ENCODE measurements at places on chromosomes 4 and X.
A peak's percentile ranks its signal among the peaks of the same experiment; 100 is the strongest.

GRCh38 chrX:123994730-123995129, 33.2 kb downstream of the STAG2 start:
- DNase-seq = no peak

DNA sequence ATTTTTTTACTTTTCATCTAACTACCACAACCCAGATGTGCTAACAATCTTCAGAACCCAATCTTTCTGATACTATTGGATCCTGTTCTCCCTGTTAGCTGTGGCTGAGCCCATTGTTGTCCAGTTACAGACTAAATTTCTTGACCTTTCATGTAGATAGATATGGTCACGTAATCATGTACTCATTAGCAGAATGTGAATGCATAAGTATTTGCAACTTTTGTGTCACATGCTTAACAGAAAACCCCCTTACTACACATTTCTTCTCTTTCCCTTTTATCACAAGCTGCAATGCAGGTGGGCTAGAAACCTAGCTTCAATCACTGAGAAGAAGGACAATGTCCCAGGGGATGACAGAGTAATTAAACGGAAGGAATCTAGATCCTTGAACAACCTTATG, 13.1 kb upstream of the FAM13A start:
- DNase-seq = no peak

DNA sequence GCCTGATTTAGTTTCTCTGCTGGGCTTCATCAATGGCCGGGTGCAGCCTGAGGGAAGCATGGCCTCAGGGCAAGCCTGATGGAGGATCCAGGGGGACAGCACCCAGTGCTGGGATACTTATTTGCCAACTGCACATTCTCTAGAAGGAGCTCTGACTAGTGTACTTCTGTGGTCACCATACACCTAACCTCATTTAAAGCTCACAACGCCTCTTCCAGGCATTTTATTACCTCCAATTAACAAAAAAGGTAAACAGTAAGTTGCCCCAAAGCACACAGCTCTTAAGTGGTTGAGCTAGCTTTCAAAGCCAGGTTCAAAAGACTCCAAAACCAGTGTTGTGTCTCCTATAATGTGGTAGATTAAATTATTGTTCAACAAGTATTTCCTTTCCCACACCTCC, 26.8 kb upstream of the ATXN3L start:
- no peak for DNase-seq

GRCh38 chrX:76279007-76279406, 106.1 kb downstream of the PBDC1 start:
- no peak for DNase-seq

DNA sequence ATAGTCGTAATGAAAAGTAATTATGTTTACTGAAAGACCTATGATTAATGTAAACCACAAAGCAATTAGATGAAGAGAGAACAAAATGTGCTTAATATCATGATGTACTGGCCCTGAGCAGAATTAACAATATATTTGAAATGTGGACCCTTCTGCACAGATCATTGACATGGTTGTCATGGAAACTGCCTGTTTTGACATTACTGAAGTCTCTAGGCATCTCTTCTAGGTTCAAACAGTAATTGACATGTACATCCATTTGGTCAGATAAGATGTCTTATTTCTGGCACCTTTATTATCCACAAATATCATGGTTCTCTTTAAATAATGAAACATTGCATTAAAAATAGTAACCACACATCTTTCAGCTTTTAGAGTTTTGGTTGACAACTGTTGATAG, 251.7 kb upstream of the GNPDA2 start:
- no peak for DNase-seq

GRCh38 chrX:32871636-32872035, 339.7 kb downstream of the DMD start:
- DNase-seq = no peak

DNA sequence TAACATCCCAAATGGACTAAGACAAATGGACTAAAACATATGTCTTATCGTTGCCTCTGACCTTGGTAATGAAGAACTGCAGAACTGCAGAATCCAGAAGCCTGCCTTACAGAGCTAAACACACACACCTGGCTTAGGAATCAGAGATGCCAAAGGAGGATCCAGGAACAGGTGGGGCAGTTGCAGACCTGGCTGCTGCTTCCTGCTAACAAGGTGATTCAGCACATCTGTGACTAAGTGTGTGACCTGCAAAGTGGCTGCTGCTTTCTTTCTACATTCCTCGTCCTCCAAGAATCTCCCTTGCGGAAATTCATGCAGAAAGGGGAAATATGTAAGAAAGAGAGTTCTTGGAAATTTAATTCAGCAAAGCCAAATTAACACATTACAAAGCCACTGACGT, 96.8 kb upstream of the NLGN4X start:
- DNase-seq = no peak

DNA sequence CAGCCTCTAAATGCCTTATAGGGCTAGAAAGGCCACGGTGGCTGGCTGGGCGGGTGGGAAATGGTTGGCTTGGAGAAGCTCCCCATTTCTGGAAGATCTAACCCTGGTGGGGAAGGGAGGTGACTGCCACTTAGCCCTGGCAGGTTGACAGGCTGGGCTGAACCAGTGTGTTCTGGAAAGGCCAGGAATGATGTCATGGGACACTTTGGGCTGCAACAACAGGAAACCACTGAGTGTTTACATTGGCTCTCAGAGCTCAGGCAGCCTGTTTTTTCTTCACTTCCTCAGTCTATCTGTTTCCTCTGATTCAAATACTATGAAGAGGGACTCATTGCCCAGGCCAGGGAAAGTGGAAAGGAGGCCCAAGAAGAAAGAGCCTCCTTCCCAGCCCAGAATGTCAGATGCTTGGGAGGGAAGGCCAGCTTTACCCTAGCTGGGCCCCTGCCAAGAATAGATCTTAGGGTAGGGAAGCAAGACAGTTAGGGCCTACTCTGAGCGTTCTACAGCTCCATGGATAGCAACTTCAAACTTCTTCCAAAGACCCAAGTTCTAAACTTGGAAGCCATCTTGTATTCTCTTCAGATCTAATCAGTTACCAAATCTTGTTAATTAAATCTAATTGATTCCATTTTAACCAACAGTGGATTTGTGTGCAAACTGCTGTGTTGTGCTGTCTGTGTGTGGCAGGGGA, 65.8 kb upstream of the MSN start:
- peak; percentile 19 for DNase-seq

DNA sequence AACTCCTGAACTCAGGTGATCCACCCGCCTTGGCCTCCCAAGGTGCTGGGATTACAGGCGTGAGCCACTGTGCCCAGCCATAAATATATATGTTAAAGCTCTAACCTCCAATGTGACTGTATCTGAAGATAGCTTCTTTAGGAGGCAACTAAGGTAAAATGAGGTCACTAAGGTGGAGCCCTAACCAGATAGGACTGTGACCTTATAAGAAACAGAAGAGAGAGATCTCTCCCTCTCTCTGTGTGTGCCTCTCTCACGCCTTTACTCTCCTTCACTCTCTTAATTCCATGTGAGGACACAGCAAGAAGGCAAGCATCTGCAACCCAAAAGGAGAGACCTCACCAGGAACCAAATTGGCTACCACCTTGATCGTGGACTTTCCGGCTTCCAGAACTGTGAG, 926 bp upstream of the MAGIX start:
- no peak for DNase-seq

- no peak for DNase-seq
Measured at GRCh38 chr4:75895744-75896314, 6.4 kb downstream of the PPEF2 start.

GRCh38 chrX:39144323-39144722, 343.1 kb downstream of the MID1IP1 start:
- DNase-seq = no peak

- peak; percentile 11 for DNase-seq
Measured at GRCh38 chr4:83217721-83218522, 66.7 kb downstream of the COQ2 start.

GRCh38 chrX:39832211-39832610, 265.5 kb downstream of the BCOR start:
- DNase-seq = no peak

GRCh38 chr4:129998436-129999150, 902.6 kb downstream of the C4orf33 start:
- DNase-seq = no peak

GRCh38 chr4:25494166-25494565, 117.1 kb downstream of the ANAPC4 start:
- DNase-seq = no peak

GRCh38 chrX:20434986-20435385, 168.3 kb upstream of the RPS6KA3 start:
- DNase-seq = no peak

- no peak for DNase-seq
Measured at GRCh38 chr4:8575457-8575856, 4.7 kb upstream of the GPR78 start.

GRCh38 chrX:323721-324628, 5.4 kb upstream of the GTPBP6 start:
- no peak for DNase-seq

GRCh38 chr4:138269175-138269574, 27.0 kb upstream of the SLC7A11 start:
- no peak for DNase-seq

DNA sequence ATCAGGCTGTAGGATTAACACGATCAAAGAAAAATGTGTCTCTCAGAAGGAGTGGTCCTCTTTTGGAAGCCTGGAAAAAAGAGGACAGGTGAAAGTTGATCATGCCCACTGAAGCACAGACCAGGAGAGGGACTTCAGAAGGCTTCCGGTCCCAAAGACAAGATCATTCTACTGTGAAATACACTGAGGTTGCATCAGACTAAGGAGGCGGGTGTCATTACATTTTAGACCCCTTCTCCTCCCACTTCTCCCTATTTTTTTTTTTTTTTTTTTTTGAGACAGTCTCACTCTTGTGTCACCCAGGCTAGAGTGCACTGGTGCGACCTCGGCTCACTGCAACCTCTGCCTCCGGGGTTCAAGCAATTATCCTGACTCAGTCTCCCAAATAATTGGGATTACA, 67.5 kb downstream of the RBM47 start:
- DNase-seq = no peak

DNA sequence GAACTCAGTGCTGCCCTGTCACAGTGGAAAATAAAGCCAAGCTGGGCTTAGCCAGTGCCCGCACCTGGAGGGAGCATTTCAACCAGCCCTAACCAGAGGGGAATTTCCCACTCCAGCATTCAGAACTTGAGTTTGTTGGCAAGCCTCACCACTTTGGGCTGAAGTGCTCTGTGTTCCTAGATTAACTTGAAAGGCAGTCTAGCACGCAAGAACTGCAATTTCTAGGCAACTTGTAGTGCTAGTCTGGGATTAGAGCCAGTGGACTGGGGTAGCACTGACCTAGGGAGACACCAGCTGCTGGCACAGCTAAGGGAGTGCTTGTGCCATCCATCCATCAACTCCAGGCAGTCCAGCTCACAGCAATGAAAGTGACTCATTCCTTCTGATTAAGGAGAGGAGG, 1060.6 kb upstream of the GRID2 start:
- DNase-seq = no peak

DNA sequence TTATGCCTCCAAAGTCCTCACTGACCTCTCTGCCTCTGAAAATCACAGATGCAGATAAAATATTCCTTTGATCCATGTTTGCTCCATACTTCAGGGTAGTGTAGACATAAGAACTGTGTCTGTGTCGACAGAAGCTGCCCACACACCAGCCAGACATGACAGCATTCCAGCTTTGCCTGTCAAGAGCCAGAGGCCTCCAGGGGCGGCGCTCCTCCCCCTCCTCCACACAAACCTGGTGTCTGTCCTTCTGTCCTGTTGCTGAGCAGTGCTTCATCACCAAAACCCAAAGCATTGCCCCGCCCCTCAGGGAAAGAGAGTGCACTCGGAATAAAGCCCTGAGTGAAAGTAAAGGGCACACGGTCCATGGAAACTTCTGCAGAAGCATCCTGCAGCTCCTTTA, 379.4 kb downstream of the FBXW7 start:
- no peak for DNase-seq

- no peak for DNase-seq
Measured at GRCh38 chrX:155662282-155662681, 49.5 kb upstream of the TMLHE start.

DNA sequence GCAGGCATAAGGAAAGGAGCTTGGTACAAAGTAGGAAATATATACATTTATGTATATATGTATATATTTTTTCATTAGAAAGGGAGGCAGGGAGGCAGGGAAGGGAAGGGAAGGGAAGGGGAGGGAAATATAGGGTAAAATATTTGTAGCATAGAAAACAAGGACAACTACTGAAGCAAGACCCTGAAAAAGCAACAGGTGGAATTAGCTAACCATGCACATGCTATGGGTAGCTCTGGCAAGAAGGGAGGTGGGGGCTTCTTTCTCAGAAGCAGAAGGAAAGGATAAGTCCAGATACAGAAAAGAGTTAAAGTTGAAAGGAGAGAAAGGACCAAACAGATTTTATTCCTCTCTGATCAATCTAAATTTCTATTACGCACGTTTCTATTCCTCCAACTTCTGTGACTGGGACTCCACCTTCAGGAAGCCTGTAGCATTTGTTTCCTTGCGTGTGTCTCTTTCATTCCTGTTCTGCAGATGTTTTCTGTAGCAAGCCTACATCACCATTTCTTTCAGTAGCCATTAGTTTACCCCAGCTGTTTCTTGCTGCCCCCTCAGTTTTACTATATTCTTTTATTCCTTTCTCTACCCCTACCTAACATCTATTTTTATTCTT, 82.9 kb downstream of the OR13H1 start:
- no peak for DNase-seq

DNA sequence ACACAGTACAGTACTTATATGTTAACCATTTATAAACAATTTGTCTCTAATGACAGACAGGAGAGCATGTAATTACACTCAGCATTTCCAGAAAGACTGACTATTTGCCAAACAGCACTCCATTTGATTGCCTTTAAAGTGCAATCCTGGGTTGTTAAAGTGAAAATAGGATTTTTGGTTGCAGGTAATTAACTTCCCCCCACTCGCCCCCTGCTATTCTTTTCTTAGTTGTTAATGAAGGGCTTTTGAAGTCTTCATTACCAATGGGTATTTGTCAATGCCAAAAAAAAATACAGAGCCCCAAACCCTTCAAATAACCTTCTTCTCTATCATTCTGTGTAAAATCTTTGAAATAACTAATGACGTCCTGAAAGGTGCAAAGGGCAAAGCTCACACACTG, 825.6 kb downstream of the STPG2 start:
- no peak for DNase-seq

DNA sequence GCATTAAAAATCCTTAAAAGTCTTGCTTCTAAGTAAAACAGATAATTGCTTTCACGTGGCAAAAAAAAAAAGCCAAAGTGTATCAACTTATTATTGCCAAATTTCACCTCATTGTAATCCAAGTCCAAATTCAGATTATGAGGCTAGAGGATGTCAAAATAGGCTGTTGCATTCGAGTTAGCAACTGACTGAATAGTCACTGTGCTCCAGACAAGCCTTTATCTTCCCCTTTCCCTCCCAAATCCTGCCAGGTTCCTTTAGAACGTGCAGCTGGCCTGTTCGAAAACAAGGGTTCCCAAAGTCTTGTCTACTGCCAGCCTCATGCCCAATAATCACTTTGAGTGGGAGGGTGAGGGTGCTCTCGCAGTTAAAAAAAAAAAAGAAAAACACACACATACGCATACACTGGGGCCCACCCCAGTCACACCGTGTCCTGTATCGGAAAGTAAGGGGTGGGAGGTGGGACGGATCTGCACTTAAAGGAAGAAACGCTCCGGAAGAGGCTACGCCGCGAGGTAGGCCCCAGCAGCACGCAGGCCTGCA, 603 bp downstream of the MAD2L1 start:
- no peak for DNase-seq

- DNase-seq = no peak
Measured at GRCh38 chr4:108651014-108651791, 804 bp downstream of the OSTC start.

- no peak for DNase-seq
Measured at GRCh38 chr4:140213116-140213515, 59.1 kb upstream of the MAML3 start.

Measured in activated CD8-positive, alpha-beta memory T cell treated with anti-CD3 and anti-CD28 coated beads for 1 hour (primary cell).